ENCODE measurements at places on chromosomes 12 and 14.

DNA sequence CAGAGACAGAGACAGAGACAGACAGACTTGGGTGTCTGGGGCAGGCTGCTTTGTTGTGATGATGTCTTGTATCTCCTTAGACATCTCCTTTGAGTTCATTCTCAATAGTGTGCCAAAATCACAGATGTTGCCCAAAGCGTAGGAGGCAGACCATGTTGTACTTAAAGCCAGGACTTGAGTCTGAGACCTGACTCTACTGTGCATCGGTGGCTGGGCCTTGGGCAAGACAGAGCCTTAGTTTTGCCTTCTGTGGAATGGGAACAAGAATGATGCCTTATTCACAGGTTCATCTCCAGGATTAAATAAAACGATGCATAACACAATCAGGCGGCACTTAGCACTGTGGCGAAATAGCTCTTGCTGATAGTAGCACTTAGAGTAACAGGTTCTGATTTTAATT is 230.3 kb downstream of the AACS start:
- no peak for DNase-seq

DNA sequence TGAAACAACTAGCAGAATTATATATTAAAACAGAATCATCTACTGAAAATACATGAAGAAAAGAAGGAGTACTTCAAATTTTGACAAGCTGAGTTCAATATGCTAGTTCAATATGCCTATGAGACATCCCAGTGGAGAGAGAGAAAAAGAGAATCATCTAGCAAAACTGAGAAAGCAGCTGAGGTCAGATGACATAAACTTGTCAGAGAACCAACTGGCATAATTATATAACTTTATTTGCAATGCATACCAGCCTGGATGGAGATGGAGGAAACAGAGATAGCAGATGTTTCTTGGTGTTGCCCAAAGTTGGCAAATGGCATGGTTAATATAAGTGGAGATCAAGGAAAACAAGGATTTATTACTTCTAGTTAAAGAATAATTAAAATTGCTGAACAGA is 148.7 kb upstream of the PDZRN4 start:
- DNase-seq, result no peak

- no peak for DNase-seq
These were observed 76.3 kb downstream of the CACNA1C start for GRCh38 chr12:2129076-2129475.

GRCh38 chr14:105898482-105899010 is 372.2 kb downstream of the TMEM121 start:
- no peak for DNase-seq

GRCh38 chr12:121970581-121971300 is 50.9 kb upstream of the BCL7A start:
- no peak for DNase-seq

- no peak for DNase-seq
These were observed 25.3 kb downstream of the C2CD5 start for GRCh38 chr12:22518998-22519397.

DNA sequence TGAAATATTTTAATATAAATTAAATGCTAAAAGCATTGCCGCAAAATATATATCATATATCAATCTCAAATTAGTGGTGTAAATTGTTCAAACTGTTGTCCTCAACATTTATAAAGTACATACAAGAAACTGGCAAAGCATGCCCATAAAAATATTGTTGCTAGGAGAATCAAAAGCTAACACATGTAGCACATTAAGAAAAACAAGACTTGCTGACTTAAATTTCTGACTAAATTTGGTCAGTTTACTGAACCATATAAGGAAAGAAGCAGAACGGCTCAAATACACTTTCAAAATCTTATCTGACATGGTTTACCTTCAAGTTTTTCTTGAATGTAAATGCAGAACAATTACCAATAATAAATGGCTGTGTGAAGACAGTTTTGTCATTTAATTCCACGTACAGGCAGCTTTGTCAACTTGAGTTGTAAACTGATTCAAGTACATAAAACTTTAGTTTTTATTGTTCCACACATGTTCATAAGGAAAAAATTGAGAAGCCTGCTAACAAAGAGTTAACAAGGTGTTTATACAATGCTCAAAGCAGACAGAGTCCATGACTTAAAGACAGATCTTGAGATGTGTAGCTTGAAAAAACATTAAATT is 50.4 kb downstream of the PPP1R12A start:
- DNase-seq, result no peak

DNA sequence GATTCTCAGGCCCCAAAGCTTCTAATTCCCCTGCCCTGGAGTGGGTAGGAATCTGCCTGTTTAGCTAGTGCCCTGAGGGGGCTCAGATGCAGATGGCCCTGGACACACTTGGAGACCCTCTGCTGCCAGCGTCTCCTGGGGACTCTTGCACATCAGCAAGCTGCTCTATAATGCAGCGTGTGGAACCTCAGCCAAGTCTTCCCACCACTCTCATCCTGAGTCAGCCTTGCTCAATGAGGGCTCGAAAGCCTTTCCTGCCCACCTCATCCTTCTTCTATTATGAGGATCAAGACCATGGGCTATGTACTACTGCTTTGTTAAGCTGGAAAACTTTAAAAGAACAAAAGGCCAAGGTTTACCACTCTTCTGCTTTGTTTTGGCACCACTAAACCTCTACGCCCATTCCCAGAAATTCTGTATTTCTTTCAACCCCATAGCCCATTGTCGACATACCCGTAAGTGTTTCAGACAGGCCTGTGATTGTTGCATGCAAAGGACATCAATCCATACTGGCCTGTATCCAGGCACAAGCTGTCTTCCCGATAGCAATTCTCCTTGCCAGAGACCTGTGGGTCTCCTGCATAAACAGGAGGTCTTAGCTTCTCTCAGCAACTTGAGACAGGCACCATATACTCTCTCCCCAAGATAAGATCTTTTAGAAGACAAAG is 246.9 kb downstream of the DPF3 start:
- no peak for DNase-seq

DNA sequence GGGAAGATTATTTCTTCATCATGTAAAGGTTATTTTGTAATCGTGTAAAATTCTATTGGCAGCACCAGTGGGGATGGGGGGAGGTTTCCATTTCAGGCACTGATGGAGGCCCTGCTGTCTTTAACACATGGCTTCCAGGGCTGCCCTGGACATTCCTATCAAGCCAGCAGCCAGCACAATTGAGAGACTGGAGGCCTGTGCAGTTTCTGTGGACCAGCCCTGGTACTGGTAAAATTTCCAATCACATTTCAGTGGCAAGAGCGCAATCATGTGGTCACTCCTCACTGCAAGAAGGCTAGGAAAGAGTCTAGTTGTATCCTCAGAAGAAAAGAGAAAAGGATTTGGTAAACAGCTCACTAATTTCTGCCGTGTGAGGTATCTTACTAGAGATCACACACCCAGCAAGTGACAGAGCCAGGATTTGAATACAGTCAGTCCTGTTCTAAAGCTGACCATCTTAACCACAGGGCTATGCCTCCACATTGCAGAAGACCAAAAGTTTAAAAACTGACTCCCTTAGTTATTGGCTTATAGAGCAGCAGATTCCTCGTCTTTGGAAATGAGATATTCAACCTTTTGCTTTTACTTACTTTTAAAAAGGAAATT is 179.4 kb upstream of the ARHGAP5 start:
- DNase-seq, result no peak

GRCh38 chr12:4307593-4308333 is 13.2 kb upstream of the TIGAR start:
- DNase-seq, result peak; percentile 95

- no peak for DNase-seq
These were observed 469 bp upstream of the LRFN5 start for GRCh38 chr14:41606282-41606531.
